NCI-H524 treated with DMSO at 0.1 percent for 48 hours (cell line): ENCODE measurements at places on chromosomes 11 and 22.

GRCh38 chr11:73743045-73743444 lies 17.8 kb downstream of the RAB6A start:
- DNase-seq, result no peak

- no peak for DNase-seq
These were observed 557.2 kb upstream of the ISX start for GRCh38 chr22:34508797-34509196.

- no peak for DNase-seq
These were observed 64.9 kb downstream of the ENDOD1 start for GRCh38 chr11:95154514-95154913.

- no peak for DNase-seq
These were observed 46.4 kb downstream of the TPBGL start for GRCh38 chr11:75286826-75287465.

DNA sequence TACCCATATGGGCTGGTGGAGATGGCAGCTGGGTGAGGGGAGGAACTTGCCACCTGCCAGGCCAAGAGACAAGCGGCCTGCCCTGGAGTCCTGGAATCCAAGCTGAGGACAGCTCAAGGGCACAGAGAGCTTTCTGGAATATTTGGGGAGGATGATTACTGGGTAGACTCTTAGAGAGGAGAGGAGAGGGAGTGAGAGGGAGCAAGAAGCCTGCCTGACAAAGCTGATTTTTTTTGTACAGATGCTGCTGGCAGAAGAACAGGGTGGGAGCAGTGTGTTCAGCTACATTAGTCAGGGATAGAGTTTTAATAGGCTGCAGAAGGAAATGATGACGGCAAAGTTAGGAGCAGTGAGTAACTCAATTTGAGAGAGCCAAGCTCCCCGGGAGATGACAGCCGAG lies 299.3 kb downstream of the NXPE2 start:
- DNase-seq, result no peak
